Dermis microvascular lymphatic vessel endothelial cell (primary cell): ENCODE measurements at places on chromosomes 4 and X. TPM values are rescaled to one million over a fixed set of nuclear protein-coding genes. Genes with fewer than 3 reads are reported as not detected.

DNA sequence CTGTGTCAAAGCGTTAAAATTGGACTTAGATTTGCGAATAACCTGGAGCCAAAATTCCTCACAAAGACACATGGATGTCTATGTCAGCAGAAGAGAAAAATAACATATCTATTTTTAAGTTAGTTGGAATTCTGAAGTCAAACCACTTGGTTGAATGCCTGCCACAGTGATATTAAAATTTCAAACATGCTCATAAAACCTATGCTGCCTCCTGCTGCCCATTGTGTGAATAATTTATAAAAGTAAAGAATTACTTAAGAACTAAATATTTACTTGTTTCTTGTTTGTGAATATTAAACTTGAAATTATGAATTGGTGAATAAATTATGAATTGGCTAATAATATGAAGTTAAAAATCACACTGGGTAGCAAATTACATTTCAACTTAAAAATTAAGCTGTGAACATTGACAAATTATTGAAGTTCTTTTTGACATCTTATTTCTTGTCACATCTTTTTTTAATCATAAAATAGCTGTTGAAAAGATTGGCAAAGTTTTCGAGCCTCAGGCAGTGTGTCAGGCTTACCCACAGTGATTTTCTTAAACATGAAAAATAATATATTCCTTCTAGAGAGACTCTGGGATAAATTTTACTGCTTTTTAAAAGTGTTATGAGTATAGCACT lies 35.4 kb downstream of the FABP2 start:
- DNase-seq: peak; percentile 79

- DNase-seq: peak; percentile 46
These were observed 81.5 kb upstream of the EGFL6 start for GRCh38 chrX:13487731-13488505.

DNA sequence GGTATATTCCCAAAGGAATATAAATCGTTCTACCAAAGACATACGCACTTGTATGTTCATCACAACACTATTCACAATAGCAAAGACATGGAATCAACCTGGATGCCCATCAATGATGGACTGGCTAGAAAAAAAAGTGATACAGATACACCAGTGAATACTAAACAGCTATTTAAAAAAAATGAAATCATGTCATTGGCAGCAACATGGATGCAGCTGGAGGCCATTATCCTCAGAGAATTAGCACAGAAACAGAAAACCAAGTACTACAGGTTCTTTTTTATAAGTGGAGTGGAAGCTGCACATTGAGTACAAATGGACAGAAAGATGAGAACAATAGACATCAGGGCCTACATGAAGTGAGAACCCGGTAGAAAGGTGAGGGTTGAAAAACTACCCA lies 81.4 kb downstream of the ANTXR2 start:
- no peak for DNase-seq

DNA sequence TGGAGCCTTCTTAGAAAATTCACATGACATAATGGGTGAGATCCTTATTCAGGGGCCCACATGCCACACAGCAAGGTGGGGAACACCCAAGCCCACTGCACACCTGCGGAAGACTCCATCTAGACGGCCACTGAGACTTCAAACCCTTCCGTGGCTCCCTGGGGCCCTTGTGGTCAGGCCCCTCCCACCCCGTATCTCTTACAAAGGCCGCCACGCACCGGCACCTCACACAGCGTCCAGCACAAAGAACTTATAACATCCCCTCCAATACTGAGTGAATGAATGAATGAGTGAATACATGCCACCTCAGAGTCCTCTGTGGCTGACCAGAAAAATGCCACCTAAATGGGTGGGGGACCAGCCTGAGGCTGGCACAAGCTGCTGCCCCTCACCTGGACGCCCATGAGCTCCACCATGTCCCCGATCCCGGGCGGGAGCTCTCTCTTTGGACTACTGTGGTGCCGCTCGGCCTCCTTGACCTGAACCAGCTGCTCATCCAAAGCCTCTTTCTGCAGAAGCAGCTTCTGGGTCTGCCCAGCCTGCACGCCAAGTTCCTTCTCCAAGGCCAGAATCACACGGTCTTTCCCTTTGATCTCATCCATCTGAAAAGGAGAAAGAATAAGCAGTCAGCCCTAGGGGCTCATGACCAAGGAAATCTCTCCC lies 66.9 kb upstream of the C4orf50 start:
- no peak for DNase-seq

- no peak for DNase-seq
These were observed 108.3 kb downstream of the TBC1D19 start for GRCh38 chr4:26692014-26692726.

GRCh38 chr4:29558789-29559188 lies 1161.4 kb upstream of the PCDH7 start:
- DNase-seq: no peak

- DNase-seq: peak; percentile 22
These were observed 205.9 kb downstream of the RAPGEF2 start for GRCh38 chr4:159308566-159309340.

DNA sequence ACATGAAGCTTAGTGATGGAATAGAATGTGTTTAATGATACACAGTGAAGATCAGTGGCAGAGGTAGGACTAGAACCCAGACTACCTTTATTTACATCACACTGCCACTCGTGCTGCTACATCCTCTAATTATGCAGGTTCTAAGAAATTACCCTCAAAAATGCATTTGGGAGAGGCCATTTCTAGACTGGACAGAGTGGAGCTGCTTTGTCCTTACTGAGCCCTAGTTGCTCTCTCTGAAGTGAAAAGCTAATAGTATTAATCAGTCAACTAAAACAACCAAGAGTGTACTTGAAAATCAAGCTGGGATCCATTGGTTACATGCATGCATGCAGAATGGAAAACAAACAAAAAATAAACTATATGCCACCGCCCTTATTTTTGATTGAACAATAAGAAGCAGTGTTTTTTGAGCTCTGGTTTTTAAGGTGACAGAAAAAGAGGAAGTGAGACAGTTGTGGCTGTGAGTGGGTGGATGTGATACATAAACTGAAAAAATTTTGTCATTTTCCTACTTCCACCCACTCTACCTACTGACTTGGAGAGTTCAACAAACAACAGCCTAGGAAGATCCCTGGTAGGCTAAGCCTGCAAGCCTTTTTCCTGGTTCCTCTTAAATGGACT lies 6.8 kb upstream of the VSIG4 start:
- no peak for DNase-seq

The RENBP gene
- total RNA-seq: 10.1 and 40.3 TPM in 2 replicates

The NKX3-2 gene
- under 0.01 TPM in 2 replicates for total RNA-seq

DNA sequence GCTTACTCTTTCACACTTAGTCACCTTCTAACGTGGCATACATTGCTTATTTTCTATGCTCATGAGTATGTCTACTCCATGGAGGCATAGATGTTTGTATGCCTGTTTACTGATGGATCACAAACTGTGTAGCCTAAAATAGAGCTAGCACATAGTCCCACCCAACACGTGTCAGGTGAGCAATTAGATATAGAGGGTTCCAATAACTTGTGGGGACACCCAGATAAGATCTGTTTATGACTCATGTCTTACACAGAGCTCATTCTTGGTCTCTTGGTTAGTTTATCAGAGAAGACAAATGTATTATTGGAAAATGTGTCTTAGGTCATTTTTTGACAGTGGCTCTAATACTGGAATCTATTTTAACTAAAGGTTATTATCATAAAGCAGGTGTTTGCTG lies 6.8 kb downstream of the ZFP42 start:
- no peak for DNase-seq
